ENCODE measurements at places on chromosomes 13 and 19.

- peak; percentile 83 for DNase-seq
These were observed at the start of gene LEUTX for GRCh38 chr19:39778763-39779162. LEUTX (plus strand) TSS chr19:39778854; CDS start chr19:39778921, 67 bp downstream.

DNA sequence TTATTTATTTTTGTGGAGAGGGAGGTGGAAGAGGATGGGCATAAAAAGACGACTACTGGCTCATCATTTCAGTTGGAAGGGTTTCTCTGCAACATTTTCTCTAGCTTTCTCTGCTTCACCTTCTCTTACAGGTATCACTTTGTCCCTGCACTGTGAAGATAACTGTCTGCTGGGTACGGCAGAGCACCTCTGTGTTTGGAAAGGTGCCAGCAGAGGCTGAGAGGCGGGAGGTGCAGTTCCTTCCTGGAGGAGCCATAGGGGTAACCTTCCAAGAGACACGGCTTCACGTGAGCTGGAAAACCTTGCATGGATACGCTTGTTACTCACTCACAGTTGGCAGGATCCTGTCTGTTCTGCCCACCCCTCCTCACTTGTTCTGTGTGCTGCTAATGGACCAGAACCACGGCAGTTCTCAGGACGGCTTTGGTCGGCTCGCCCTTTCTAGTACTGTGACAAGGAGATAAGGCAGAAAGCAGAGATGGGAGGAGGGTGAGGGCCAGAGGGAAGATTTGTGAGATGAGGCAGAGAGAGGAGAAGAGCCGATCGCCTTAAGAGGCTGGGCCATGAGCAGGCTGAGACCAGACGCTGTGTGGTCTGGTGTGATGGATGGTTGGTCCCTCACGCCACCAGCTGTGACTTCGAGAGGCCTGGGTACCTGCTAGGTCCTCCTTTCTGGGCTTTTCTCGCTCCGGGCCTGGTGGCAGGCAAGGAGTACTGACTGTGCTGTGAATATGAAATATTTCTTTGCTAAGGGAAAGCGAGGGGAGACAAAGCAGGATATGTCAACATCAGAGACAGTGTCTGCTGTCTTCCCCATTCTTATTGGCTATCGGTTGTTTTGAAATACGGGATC lies 66.8 kb downstream of the MRPL57 start:
- no peak for DNase-seq

DNA sequence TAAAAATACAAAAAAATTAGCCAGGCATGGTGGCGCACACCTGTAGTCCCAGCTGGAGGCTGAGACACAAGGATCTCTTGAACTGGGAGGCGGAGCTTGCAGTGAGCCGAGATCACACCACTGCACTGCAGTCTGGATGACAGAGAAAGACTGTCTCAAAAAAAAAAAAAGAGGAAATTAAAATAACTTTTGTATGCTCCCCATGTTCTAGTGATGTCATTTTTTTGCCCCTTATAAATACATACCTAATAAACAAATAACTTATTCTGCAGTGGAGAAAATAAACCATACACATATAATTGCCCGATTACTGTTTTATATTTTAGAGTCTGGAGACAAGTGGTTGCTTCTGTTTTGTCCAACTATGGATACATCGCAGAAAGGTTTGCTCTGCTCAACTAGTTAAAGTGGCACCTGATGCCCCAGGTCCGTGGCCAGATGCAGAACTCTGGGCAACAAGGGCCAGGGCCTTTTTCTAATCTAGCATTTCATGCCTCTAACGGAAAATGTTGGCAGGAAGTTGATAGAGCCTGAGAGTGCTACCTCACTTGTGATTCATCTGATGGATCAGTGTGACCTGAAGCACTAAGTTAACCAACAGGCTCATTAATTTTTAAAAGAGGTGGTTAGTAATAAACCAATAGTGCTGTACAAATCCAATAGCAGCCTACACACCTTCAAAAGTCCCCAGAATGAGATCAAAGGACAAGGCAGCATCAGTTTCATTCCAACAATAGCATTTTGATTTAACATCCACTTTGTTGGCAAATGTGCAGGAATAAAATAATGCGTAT lies 18.8 kb downstream of the UBE2L5 start:
- no peak for DNase-seq

DNA sequence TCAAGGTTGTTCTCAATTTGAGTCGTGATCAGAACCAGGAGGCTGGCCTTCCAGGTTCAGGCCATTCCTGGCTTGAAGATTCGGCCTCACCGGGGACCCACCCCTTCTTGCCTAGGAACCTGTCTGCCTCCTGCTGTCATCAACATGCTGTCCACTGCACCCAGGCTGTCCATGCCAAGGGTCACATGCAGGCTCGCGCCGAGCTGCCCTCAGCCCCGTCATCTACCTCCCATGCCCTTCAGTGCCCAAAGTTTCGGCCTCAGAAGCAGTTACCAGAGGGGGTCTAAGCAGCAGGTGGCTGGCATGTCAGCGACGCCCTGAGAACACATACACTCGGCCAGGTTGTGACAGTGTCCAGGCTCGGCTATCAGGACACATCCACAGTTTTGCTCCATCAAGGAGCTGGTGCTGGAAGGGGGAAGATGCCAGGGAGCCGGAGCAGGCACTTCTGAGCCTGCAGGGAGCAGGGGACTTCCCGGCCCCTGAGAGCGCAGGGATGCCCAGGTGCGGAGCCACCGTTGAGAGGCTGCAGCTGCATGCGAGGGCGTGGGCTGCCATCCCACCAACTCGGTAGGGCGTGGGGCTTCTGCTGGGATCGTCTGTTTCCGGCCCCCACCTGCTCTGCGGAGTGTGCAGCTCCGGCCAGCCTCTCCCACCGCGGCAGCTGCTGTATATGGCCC lies 590.9 kb upstream of the SLITRK5 start:
- no peak for DNase-seq

DNA sequence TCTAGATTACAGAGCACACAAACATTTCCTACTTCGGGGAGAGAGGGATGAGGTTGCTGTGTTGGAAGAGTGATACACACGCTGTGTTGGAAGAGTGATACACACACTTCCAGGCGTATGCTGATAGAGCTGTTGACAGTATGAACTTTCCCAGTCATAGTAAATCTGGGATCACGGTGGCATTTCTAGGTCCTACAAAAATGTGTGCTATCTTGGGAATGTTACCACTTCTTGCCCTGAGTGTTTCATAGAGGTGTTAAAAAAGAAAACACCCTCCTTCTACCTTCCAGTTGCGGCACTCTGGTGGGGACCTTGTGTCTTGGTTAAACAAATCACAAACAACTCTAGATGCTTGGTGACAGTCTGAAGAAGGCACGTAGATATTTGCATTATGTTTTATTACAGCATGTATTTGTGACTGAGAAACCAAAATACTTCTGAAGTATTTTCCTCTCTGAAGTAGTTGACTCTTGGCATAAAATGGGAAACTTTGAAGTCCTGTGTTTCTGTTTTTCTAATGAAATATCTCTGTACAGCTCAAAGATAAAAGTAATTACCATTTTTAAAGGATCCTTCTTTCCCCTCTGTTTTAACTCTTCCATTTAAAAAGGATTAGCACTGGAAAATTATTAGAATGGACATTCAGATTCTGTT lies 52.5 kb downstream of the ARHGAP35 start:
- no peak for DNase-seq

DNA sequence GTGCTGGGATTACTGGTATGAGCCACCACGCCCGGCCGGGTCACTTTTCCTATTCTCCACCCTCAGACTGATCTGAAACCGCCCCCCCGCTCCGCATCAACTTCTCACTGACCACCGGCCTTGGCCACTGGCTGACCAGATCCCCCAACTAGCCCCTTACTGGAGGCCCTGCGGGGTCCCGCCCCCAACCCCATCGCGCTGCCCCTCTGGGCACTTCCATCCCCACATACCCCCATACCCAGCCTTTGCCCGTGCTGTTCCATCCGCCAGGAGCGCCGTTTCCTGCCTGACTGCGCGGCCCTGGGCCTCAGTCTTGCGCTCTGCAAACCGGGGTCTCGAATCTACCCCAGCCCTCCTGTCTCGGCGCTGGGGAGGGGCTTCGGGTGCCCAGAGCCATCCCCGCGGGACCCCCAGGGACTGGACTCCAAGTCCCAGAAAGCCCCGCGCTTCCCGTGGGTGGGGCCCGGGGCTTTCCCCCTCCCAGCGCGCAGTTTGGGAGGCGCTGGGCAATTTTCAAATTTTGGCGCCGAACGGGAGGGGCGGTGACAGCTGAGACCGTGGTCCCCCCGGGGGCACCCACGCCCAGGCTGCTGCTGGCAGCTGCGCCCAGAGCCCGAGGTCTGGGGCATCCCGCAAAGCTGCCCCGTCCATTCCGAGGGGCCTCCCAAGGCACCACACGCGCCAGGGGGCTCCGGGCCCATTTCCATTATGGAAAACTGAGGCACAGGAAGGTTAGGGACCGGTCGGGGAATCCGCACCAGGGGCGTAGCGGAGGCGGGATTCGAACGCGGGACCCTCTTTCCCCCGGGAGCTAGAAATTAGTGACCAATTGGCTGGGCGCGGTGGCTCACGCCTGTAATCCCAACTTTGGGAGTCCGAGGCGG lies 5.2 kb upstream of the LMNB2 start:
- DNase-seq = peak; percentile 85

DNA sequence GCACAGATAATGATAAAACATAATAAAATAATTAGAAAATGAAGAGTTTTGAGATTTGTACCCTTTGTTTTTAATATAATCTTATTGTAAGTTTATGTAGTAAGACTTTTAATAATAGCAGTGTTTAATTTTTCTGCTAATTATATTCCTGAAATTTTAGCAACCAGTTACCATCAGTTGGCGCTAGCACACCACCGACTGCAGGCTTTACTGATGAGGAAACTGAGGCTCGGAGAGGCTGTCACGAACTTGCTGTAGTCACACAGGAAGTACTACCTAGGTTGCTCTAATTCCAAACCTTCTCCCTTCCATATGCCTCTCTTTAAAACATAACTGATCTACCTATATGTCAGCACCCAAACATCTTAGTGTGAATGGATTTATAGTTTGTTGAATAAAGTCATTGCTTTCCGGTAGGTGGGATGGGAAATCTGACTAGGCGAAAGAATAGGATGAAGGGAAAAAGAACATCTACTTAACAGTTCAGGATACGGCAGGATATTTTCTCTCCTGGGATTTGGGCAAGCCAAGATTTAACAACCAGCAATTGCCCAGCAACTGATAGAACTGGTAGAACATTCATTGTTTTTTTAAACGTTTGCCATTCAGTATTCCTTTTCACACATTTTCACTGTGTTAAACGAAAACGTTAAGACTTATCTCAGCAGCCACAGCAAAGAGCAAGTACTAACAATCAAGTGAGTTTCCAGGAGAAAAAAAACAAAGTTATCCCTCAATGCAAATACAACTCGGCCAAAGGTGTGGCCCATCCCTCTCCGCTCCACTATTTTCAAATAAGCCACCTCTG lies 822 bp upstream of the RFXAP start:
- no peak for DNase-seq

DNA sequence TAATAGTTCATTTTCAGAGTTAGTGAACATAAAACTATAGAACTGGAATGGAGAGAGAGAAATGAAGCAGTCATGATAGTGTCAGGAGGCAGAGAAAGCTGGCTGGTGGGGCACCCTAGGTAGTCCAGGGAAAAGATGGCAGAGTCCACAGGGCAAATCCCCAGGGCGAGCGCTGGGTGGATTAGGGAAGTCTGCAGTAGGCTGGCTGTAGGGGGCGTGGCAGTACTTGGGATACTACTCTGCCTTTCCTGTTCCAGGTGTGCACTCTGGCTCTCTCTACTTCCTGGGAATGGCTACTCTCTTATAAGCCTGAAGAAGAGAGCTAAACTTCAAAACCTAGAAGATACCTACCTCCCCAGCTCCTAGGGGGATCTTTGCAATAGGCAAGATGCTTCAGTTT lies 232.9 kb upstream of the SLC10A2 start:
- DNase-seq = no peak

GRCh38 chr19:54558339-54558738 lies 15.3 kb upstream of the LILRA2 start:
- DNase-seq = no peak

DNA sequence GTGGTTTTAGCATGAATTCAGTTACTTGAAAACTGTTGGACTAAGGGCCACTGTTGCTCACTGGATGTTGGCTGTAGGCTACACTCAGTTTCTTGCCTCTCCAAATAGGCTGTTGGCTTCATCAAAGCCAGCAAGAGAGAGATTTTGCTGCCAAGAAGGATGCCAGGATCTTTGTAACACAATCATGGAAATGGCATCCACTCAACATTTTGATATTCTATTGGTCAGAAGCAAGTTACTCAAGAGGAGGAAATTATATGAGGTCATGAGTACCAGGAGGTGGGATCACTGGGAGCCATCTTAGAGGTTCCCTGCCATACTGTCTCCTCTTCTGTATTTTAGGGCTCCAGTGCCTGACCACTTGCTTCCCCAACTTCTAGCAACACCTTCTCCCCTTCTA lies 30.6 kb downstream of the SYDE1 start:
- DNase-seq = no peak

DNA sequence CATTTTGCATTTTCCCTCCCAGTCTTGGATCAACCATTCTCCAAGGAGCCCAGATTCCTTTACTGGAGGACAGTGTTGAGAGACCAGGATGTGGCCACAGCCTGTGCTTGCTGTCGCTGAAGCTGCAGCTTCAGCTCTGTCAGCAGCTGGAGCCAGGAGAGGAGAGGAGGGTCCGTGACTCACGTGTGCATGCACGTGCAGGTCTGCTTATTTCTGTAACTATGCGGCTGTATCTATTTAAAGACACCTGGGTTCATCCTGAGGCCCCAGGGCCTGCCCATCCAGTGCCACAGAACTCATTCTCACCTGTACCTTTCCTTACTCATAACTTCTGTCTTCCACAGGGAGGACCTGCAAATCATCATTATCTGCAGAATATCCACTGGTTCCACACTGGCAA lies 8.2 kb upstream of the LAMP1 start:
- no peak for DNase-seq

GRCh38 chr13:80400865-80401426 lies 60.0 kb upstream of the SPRY2 start:
- DNase-seq = no peak

GRCh38 chr19:3042621-3043267 lies 13.7 kb upstream of the TLE2 start:
- no peak for DNase-seq

- DNase-seq = no peak
These were observed 19.3 kb upstream of the DOCK9 start for GRCh38 chr13:98997011-98997730.

All from activated CD8-positive, alpha-beta memory T cell treated with anti-CD3 and anti-CD28 coated beads, Interleukin-2, amount 10 ng/mL, durations not matched to agents 7 days and 5 days (primary cell).